Left lobe of liver (tissue), 2 donors: ENCODE measurements at places on chromosomes 6 and 20. TPM values are rescaled to one million over a fixed set of nuclear protein-coding genes. Genes with fewer than 3 reads are reported as not detected.

CCN2 gene
- 6.7 TPM for total RNA-seq

MUCL3 gene
- total RNA-seq = not detected

SYCP2 gene
- 0.35 TPM for total RNA-seq

MEI4 gene
- total RNA-seq = 0.10 TPM

NRN1 gene
- 1.8 TPM for total RNA-seq

EEF1A2 gene
- total RNA-seq = 0.73 TPM

APOM gene
- total RNA-seq = 97.1 TPM

ENPP5 gene
- total RNA-seq = 0.33 TPM
